ENCODE measurements at places on chromosomes 11 and 22.

DNA sequence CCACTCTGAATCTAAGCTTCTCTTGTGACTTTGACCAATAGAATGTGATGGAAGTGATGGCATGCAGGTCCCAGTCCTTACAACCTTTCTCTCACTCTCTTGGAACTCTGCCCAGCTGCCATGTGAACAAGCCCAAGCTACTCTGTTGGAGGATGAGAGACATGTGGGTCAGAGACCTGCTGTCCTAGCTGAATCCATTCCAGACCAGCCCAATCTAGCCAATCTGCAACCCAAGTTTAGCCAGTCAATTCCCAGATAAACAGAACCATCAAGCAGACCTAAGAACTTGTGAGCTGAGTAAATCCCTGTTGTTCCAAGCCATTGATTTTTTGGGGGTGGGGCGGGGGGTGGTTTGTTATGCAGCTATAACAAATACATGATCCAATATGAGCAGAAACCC is 69.2 kb upstream of the GRK3 start:
- DNase-seq: no peak

GRCh38 chr11:19890308-19890707 is 177.7 kb downstream of the NAV2 start:
- DNase-seq: no peak

- no peak for DNase-seq
These were observed 7.8 kb downstream of the LARGE2 start for GRCh38 chr11:45930031-45930794.

- DNase-seq: no peak
These were observed 96.1 kb upstream of the LRRC55 start for GRCh38 chr11:57085611-57086010.

DNA sequence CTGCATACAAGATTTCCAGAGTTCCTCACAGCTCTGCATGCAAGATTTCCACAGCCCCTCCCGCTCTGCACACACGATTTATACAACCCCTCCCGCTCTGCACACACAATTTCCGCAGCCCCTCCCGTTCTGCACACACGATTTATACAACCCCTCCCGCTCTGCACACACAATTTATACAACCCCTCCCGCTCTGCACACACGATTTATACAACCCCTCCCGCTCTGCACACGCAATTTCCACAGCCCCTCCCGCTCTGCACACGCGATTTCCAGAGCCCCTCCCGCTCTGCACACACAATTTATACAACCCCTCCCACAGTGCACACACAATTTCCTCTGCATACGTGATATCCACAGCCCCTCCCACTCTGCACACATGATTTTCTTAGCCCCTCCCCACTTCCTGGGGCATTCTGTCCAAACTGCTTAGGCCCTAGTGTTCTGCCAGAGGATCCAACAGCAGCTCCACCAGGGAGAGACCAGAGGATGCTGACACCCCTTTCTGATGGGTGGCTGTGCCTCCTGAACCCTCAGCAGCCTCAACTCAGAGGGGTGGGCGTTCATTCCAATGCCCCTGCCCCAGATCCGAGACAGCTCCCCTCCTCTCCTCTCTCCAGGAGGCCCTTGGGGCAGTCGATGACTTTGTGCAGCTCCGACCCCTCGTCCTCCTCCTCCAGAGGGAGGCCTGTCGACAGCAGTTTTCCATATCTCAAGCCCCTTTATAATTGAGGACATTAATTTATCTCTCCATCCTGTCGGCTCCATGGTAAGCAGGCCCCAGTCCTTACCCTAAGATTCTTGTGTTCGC is 671.7 kb downstream of the BRD1 start:
- DNase-seq: no peak

DNA sequence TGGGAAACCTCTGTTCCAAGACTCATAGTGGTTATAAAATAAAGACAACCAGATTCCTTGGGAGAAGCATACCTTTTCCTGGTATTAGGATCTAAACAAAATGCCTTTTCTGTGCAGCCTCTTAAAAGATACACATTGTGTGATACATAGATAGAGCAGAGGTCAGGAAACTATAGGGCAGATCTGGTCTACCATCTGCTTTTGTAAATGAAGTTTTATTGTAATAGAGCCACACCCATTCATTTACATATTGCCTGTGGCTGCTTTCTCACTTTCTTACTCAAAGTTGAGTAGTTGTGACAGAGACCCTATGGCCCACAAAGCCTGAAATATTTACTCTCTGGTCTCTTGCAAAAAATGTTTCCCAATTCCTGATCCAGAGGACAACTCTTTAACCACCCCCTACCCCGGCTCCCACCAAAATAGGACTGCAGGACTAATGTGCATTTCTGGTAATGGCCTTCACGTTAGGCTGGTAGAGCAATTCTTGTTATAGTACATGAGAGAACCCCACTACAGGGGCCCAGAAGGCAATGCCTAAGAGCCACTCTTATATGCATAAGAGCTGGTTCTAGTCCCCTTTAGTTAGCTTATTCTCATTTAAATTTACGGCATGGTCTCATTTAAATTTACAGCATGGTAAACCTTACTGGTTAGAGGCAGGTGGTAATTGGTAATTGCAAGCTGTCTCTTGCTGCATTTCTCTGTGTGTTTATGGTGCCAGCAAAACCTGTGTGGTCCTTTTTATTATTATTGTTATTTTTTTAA is 76.8 kb upstream of the YWHAH start:
- no peak for DNase-seq

DNA sequence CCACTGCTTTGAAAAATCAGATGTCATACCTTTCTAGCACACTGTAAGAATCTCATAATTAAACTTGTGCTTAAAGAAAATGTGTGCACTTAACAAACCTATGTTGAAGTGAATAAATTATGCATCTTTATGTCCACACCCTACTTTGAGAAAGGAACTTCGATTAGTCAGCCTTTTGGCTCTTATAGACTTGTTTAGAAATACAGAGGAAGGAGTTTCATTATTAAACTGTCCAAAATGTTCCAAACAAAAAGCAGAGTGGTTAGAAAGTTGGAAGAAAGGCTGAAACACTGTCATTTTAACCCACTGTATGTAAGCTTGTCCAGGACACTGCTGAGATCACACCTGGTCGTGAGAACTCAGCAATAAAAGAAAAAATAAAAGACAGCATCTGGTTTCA is 863.2 kb upstream of the CHORDC1 start:
- DNase-seq: no peak

DNA sequence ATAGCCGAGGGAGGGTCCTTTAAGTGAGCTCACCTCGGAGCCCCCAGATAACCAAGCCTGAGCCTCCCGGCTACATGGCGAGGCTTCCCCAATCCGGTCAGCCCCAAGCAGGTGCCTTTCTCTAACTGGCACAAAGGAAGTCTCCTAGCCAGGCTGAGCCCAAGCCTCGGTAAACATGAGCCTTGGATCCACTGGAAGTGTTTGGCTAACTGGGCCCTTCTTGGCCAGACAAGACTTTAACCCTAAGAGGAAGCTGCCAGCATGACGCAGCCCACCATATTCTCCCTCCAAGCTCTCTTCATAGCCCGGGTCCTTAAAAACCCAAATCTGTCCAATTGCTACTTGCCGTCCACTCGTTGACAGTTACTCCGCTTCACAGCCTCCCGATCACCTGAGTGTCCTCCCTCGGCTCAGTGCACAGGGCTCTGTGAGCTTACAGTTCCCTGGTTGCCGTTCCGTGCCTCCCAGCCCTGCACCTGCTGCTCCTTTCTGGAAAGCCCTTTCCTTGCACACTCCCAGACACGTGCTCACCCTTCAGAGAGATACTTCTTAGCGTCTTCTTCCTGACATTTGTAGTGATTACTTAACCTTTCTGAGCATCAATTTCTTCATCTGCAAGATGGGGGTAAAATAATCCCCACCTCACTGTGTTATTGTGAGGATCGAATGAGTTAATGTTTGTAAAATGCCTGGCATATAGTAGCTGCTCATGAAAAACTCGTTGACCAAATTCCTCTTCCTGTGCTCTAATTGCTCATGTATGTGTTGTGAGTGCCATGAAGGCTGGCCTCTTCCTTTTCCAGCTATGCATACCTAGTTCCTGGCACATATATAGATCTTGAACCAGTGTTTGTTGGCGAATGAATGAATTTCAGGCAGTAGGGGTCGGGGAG is 25.6 kb downstream of the TXN2 start:
- DNase-seq: no peak

DNA sequence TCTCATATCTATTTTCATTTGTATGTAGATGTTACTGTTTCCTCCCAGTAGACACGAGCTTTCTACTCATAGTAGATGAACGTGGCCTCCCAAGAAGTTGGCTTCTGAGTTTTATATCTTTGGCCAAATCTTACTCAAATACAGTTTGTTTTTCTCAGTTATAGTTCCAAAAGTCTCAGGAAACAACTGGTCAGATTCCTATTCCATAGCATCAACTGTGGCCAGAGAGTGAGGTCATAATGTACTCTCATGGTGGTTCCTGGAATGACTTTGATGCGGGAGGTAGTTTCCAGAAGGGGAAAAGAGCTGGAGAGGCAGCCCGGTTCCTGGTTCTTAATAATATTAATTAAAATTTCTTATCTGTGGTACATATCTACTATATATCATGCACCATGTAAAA is 77.3 kb downstream of the SLC17A6 start:
- DNase-seq: no peak

DNA sequence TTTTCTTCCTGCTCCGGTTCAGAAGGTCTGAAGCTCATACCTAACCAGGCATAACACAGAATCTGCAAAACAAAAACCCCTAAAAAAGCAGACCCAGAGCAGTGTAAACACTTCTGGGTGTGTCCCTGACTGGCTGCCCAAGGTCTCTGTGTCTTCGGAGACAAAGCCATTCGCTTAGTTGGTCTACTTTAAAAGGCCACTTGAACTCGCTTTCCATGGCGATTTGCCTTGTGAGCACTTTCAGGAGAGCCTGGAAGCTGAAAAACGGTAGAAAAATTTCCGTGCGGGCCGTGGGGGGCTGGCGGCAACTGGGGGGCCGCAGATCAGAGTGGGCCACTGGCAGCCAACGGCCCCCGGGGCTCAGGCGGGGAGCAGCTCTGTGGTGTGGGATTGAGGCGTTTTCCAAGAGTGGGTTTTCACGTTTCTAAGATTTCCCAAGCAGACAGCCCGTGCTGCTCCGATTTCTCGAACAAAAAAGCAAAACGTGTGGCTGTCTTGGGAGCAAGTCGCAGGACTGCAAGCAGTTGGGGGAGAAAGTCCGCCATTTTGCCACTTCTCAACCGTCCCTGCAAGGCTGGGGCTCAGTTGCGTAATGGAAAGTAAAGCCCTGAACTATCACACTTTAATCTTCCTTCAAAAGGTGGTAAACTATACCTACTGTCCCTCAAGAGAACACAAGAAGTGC is 661 bp upstream of the MALAT1 start:
- no peak for DNase-seq

DNA sequence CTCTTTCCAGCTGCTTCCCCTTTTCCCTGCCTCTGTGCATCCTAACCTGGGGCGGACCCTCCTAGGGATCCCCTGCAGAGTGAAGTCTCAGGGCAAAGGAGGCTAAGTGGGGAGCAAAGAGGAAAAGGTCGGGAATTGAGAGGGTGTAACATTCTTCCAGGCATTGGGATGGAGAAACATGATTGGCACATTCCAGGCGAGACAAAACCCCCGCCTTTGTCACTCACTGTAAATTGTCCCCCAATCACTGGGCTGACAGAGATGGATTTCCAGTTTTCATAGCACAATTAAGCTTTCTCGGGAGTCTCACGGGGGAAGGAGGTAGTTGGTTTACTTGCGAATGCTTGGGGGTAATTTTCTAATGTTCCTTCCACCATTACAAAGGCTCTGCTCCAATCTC is 74.9 kb downstream of the MIAT start:
- no peak for DNase-seq

All from stimulated activated CD4-positive, alpha-beta T cell treated with anti-CD3 and anti-CD28 coated beads, Interleukin-2, amount 100 ng/mL, for 4 hours (primary cell).